ENCODE measurements at places on chromosomes 13 and 19.

DNA sequence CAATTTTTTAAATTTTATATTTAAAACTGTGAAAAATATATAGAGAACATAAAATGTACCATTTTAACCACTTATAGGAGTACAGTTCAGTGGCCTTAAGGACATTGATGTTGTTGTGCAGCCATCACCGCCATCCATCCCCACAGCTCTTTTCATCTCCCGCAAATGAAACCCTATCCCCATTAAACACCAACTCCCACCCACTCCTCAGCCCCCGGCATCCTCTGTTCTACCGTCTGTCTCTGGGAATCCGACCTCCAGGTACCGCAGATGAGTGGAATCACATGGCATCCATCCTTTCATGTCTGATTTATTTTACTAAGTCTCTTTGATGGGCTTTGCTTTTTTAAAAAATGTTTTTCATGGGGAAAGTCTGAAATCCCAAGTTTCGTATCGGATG, 23.8 kb upstream of the SMIM17 start:
- no peak for DNase-seq

GRCh38 chr19:5798244-5798643, 6.6 kb upstream of the NRTN start:
- no peak for DNase-seq

- no peak for DNase-seq
These were observed 91.2 kb downstream of the GGACT start for GRCh38 chr13:100497389-100497788.

DNA sequence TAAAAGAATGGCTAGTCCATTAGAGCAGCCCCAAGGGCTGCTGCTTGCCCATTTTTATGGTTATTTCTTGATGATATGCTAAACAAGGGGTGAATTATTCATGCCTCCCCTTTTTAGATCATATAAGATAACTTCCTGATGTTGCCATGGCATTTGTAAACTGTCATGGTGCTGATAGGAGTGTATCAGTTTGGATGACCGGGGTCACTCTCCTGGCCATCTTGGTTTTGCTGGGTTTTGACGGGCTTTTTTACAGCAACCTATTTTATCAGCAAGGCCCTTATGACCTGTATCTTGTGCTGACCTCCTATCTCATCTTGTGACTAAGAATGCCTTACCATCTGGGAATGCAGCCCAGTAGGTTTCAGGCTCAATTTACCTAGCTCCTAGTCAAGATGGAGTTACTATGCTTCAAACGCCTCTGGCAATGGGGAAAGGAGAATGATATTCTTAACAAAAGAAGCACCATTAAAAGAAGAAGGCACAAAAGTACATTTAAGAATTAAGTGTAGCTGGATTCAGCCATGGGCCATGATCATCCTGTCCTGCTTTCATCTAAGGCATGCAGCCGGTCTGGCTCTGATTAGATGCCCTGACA, 1156.0 kb downstream of the PCDH9 start:
- no peak for DNase-seq

GRCh38 chr13:109836629-109837607, 50.5 kb upstream of the IRS2 start:
- no peak for DNase-seq

GRCh38 chr13:101305981-101306411, 110.3 kb downstream of the NALCN start:
- no peak for DNase-seq
